ENCODE measurements at places on chromosomes 12 and 14. TPM values are rescaled to one million over a fixed set of nuclear protein-coding genes. Genes with fewer than 3 reads are reported as not detected.

GRCh38 chr12:18926188-18926587, 188.3 kb downstream of the CAPZA3 start:
- no peak for DNase-seq
- H3K27me3 ChIP-seq: no peaks in the 10 kb centered on the region
- H3K4me3 ChIP-seq: no peak overlapping the region
- no peak overlapping the region for H3K27ac ChIP-seq
- H3K36me3 ChIP-seq: no peaks in the 10 kb centered on the region
- H3K4me1 ChIP-seq: no peaks in the 10 kb centered on the region

GRCh38 chr14:104119488-104120251, 18.7 kb upstream of the KIF26A start:
- no peaks in the 10 kb centered on the region for H3K36me3 ChIP-seq
- DNase-seq: no peak
- H3K27me3 ChIP-seq: peaks cover 29% of the 10 kb centered on the region

- no peak overlapping the region for H3K27ac ChIP-seq
- H3K36me3 ChIP-seq: no peaks in the 10 kb centered on the region
- H3K27me3 ChIP-seq: no peaks in the 10 kb centered on the region
- DNase-seq: no peak
- no peak overlapping the region for H3K4me3 ChIP-seq
Measured at GRCh38 chr14:79404874-79405511, 806.3 kb downstream of the DIO2 start.

- DNase-seq: no peak
- H3K4me1 ChIP-seq: no peaks in the 10 kb centered on the region
- no peaks in the 10 kb centered on the region for H3K27me3 ChIP-seq
- no peaks in the 10 kb centered on the region for H3K36me3 ChIP-seq
- H3K4me3 ChIP-seq: no peak overlapping the region
- no peak overlapping the region for H3K27ac ChIP-seq
Measured at GRCh38 chr14:57937676-57938075, 71.8 kb upstream of the SLC35F4 start.

DNA sequence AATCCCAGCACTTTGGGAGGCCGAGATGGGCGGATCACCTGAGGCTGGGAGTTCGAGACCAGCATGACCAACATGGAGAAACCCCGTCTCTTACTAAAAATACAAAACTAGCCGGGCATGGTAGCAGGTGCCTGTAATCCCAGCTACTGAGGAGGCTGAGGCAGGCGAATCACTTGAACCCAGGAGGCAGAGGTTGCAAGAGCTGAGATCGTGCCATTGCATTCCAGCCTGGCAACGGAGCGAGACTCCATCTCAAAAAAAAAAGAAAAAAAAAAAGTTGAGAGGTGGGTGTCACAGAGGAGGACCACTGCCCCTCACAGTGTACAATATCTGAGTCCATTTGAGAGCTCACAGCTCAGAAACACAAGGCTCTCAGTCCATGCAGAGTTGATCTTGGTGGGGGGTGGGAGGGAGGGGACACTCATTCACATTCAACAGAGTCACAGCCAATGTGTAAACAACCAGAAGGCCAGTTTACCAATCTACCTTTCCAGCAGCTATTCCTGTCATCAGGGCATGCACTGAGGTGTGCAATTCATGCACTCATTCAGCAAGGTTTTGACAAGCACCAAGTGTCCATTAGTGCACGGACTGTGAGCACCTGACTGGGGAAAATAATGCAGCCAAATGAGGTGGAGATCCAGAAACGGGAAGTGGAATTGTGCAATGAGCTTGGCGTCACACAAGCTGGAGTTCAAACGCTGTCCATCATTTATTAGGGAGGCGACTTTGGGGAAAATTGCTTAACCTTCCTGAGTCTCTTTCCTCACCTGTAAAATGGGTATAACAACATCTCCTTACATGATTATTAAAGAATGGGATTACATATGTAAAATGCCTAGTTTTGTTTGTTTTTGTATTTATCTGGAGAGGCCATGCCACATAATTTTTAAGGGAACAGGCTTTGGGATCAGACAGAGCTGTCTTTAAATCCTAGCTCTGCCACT, 4.4 kb upstream of the EIF5 start:
- H3K36me3 ChIP-seq: no peaks in the 10 kb centered on the region
- no peak overlapping the region for H3K27ac ChIP-seq
- peaks cover 8% of the 10 kb centered on the region for H3K4me1 ChIP-seq
- H3K4me3 ChIP-seq: no peak overlapping the region
- peaks cover 5% of the 10 kb centered on the region for H3K27me3 ChIP-seq
- no peak for DNase-seq

Gene MYF6
- polyA plus RNA-seq: not detected

Gene ADGRD1
- not detected for polyA plus RNA-seq
